GM18507 (cell line): ENCODE measurements at places on chromosomes 4 and X.

GRCh38 chr4:183441276-183441675, 3.2 kb upstream of the CDKN2AIP start:
- no peak for DNase-seq

DNA sequence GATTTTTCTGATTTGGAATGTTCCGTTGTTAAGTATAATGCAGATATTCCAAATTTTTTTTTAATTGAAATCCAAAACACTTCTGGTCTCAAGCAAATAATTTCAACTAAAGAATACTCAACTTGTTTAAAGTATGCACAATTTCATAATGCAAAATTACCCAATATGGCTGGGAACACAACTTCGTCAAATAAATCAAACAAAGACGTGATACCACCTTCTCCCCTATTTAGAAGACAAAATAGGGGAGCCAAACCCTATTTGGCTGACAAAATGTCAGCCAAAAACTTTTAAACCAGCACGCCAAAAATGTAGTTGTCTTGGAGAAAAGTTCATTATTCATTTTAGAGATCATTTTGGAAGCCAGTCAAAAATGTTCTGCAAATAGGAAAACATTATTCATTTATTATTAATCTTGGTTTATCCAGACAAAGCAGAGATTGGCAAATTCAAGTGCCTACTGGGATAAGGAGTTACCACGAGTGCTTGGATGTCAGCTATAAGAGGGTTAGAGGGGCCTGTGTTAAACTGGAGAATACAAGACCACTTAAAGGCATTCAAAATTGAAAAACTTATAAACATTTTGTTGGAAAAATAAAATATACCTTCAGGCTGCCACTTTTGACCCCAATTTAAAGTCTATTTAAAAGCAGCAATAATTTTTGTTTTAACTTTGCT, 3.3 kb upstream of the TKTL2 start:
- DNase-seq: no peak

DNA sequence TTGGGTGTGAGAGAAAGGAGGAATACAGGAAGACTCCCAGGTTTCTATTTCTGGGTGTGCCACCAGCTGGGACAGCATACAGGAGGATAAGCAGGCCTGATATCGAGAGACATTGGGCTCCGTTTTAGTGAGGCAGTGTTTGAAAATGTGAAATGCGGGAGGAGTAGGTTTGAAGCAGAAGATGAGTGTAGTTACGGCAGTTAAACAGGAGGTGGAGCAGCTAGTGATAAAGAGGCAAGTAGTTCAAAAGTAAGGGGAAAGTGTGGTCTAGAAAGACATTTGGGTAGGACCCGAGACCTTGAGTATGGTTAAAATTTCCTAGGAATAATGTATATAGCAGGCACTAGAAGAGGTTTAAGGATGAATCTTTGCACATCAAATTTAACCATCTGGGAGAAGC, 42.4 kb downstream of the DCUN1D4 start:
- no peak for DNase-seq

DNA sequence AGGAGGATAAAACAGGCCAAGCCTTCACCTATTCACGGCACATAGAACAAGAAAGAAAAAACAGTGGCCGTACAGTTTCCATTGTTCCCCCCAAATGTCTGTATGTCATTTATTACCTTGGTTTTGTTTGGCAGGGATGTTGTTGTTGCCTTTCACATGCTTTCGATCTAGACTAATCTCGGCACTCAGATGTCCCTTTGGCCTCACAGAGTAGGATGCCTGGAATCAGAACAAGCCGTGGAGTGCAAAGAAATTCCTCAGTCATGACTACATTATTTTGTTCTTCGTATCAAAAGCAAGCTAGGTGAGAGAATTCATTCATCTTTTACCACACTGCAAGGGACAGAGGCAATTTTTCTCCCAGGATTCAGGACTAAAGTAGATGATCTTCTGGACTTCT, 106.9 kb downstream of the SMIM20 start:
- DNase-seq: no peak

DNA sequence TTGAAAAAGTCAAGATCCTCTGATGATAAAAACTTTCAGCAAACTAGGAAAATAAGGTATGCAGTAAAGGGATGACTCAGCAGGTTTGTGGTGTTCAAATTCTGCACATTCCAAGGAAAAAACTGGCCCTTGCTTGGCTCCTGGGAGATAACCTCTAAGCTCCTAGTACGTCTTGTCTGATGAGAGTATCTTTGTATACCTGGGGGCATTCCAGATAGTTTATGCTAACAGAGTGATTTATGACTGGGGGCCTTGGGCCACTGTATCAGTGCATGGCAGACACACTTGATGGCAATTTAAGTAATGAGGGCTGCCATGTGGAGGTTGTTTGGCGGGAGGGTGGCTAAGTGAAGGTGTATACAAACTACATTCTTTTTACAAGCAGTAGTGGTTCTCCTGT, 56.9 kb downstream of the NSG1 start:
- DNase-seq: no peak

GRCh38 chrX:9940421-9940820, 26.7 kb upstream of the CLDN34 start:
- no peak for DNase-seq

DNA sequence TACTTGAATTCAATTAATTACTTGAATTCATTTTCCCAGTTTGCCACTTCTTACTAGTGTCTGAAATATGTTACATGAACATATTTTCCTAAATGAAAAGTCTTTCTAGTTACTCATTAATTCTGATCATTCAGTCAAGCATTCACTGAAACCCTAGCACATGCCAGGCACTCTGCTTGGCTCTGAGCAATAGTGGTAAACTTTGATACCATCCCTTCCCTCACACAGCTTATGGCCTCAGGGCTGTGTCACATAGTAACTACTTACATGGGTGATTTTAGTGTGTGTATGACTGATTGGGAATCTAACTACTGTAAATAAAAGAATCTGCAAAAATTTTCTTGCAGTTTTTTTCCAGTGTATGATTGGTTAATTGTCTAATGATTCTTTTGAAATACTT, 32.7 kb downstream of the METAP1 start:
- DNase-seq: no peak

- no peak for DNase-seq
Measured at GRCh38 chrX:69238114-69238886, 73.0 kb upstream of the PJA1 start.

DNA sequence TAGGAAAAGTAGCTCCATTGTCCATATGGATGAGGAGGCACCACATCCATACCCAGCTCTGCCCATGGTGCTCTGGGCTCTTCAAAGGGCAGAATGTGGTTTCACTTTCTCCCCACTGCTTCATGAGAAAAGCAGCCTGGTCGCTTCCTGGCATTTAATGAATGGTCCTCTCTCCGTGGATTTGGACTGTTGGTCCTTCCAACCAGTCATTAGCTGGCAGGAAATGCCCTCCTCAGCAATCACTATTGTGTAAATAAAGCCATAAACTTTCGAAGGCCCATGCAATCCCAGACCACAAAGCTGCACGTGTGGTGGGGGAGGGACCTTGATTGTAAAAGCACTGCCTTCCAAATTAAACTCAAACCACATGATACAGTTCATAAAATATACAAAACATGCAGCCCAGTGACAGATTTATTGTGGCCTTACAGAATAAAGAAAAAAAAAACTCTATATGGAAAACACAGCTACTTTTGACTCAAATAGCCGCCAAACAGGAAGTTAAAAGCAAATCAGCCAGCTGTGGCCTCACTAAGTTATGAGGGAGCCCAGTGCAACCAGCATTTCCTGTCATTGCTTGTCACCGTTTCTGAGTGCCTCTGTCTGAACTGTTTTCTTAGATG, 8.1 kb downstream of the MBNL3 start:
- no peak for DNase-seq

- no peak for DNase-seq
Measured at GRCh38 chr4:84498935-84499623, at the start of gene NKX6-1. TSS of gene NKX6-1 (minus strand) at chr4:84499292. CDS start at chr4:84498228, 1,064 bp downstream.

- DNase-seq: no peak
Measured at GRCh38 chrX:34279866-34280560, 147.9 kb upstream of the FAM47A start.

DNA sequence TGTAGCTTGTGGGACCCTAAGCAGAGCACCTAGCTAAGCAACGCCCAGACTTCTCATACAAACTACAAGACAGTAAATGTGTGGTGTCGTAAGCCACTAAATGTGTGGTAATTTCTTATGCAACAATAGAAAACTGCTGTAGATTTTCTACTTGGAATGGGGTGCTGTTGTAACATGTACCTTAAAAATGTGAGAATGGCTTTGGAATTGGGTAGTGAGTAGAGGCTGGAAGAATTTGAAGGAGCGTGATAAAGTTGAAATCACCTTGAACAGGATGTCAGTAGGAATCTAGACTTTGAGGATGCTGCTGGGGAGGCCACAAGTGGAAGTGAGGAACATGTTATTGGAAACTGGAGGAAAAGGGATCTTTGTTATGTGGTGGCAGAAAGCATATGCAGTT, 43.2 kb upstream of the FUNDC1 start:
- DNase-seq: no peak

- no peak for DNase-seq
Measured at GRCh38 chr4:183716302-183716701, 57.2 kb downstream of the TRAPPC11 start.

GRCh38 chrX:137565921-137566745, at the start of gene ZIC3:
TSS of gene ZIC3 (plus strand) at chrX:137566127. CDS start at chrX:137566692, 565 bp downstream.
- no peak for DNase-seq

GRCh38 chr4:110020646-110021443, 108.2 kb downstream of the EGF start:
- DNase-seq: no peak

GRCh38 chr4:86482306-86483172, 111.6 kb upstream of the PTPN13 start:
- no peak for DNase-seq

DNA sequence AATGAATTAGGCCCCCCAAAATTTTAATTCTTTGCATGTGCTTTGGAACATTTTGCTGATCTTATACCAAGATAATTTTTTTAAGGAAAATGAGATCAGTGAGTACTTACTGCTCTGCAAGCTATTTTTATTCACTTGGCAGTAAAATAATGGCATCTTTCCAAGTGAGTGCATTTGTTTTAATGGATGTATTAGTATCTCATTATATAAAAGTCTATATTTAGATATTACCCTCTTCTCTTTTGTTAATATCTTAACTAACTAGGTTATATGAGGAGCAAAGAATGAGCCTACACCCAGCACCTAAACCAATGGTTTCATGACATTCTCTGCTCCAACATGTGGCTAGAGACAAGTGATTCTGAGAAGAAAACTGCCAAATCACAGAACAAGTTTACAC, 21.1 kb upstream of the ARAF start:
- DNase-seq: no peak

DNA sequence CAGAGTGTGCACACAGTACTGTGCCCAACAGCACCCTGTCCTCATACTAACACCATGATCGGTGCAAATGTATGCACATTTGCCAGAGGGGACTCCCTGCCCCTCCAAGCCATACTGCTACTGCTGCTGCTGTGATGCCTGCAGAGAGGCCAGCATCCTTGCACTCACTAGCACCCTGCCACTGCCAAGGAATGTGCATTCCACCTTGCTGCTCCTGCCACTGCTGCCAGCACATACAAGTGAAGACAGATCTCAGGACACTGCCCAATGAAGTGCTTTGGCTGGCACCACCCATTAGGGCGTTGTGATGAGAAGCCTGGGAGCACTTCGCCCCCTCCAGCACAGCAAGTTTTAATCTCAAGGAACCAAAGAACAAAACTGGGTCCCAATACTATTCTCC, 146.3 kb upstream of the DMD start:
- DNase-seq: no peak

DNA sequence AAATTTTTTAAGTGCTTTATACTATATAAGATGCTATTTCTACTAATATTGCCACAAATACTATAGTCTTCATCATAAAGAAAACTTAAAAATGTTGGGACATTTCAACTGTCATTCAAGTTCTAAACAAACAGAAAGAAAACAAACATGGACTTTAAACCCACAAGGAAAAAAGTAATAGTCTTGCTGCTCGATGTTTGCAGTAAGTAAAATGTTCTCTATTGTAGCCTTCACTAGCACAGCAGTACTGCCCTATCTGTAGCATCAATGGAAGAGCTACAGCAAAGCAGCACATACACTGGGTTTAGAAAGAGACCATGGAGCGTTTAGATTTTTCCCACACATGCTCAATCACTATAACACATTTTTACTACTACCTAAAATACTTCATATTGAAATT, 146.8 kb downstream of the KLHL13 start:
- no peak for DNase-seq

DNA sequence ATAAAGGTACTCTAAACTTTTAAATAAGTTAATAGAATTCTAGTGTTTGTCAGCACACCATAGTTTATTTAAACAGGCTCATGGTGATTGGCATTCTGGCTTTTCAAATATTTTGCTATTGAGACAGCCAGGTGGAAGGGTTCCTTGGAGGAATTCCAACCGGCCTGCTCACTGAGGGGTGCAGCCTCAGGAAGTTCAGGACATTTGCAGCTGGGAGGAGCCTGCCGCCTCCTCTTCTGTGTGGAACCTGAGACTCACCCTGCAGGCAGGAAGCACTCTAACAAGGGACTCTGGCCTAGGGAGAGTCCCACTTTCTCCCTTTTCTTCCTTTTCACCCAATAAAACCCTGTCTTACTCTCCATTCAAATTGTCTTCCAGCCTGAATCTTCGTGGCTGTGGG, 1328.0 kb downstream of the FSTL5 start:
- no peak for DNase-seq

DNA sequence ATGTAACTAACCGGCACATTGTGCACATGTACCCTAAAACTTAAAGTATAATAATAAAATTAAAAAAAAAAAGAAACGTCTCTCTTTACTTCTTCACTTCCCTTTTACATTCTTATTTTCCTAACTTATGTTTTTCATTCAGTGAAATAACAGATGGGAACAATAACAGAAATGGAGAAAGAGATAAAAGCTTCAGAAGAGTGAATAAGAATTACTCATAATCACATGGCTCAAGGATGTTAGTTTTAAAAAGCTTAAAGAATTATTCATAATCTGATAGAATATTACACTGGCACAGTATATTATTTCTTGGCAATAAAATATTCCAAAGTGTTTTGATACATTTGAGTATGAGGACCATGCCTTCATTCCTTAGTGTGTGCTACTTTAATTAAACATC, 175.6 kb downstream of the COL25A1 start:
- no peak for DNase-seq

- DNase-seq: no peak
Measured at GRCh38 chrX:45727761-45728160, 527.1 kb upstream of the DIPK2B start.

GRCh38 chr4:15370296-15370695, 57.5 kb upstream of the C1QTNF7 start:
- DNase-seq: no peak

GRCh38 chrX:77788050-77788449, 2.0 kb upstream of the ATRX start:
- DNase-seq: no peak

DNA sequence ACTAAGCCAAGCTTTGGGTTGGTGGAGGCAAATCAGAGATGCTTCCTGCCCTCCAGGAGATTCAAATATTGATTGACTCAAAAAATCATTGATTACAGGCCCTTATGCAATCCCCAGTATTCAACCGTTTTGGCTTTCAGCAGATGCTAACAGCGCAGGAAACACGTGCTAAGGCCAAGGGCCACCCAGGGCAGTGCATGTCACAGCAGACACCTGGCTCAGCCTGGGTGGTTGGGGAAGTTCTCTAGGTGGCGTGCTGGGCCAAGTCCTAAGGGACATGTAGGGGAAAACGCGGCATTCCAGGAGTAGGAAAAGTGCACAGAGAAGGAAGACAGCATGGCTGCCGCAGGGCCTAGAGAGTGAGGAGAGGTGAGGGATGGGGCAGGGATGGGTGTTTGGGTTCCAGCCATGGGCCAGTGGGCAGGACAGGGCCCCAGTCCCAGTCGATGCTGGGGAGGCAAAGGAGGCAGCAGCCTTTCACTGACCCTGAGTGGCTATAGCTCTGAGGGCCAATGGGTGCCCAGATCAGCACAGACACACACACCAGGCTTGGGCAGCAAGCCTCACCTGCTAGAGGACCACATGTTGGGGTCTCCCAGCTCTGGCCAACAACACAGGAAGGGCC, 239.1 kb downstream of the EVC2 start:
- no peak for DNase-seq
